ENCODE measurements at places on chromosomes 16 and 17.

DNA sequence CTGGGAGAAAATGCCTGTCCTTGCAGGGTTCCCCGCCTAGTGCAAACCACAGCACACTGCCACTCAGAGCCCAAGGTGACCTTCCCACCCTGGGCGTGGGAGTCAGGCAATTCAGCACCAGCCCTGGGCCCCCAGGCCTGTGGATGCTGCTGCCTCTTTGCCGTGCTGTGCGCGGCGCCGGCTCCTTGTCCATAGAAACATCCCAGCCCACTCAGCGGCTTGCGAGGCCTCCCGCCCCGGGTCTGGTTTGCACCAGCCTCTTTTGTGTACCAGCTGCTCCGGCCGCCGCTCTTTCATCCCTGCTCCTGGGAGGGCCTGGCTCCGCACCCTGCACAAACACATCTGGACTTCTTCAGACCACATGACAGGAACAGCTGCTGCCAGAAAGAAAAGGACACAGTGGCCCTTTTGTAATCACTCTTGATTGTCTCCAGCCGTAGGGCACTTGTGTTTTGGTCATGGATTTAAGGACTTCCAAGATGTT lies 75.4 kb upstream of the SDK2 start:
- DNase-seq = peak; percentile 97

- no peak for DNase-seq
Observed at GRCh38 chr17:48930435-48930873, 14.2 kb downstream of the SNF8 start.

DNA sequence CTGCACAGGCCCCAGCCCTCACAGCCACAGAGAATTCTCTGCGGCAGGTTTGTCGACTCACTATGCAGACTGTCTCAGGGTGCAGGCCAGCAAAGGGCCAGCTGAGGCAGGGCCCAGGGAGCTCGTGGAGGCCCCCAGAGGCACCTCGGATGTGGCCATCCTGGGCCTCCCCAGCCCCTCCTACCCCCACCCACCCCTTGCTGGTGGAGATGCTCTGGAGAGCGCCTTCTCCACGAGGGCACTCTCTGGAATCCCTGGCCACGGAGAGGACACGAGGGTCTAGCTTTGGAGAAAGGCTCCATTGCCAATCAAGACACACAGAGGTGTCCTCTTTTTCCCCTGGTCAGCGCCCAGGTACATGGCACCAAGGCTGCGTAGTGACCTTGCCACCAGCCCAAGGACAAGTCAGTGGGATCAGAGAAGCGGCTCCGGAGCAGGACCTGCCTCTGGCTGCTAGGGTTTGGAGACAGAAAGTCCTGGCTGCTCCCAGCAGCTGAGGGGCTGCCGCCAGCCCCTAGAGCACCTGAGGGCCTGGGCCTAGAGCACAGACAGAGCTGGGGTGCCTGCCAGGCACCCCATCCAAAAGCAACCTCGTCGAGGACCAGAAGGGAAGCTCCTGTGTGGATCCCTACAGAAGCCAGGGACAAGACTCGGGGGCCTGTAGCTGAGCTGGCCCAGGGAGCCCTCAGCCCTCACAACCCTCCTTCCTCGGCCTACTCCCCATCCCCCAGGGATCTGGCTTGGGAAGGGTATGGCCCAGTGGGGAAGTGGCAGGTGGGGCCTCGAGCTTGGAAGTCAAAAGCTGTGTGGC lies 18.7 kb downstream of the ARL2BP start:
- DNase-seq = no peak

GRCh38 chr17:21389394-21389793 lies 13.2 kb downstream of the KCNJ12 start:
- no peak for DNase-seq

GRCh38 chr17:42682722-42683403 lies 532 bp downstream of the CNTNAP1 start:
- DNase-seq = peak; percentile 89

- no peak for DNase-seq
Observed at GRCh38 chr17:34254651-34255380, at the start of gene CCL2. Gene CCL2 (plus strand): TSS chr17:34255285. CDS start chr17:34255350, 65 bp downstream.

DNA sequence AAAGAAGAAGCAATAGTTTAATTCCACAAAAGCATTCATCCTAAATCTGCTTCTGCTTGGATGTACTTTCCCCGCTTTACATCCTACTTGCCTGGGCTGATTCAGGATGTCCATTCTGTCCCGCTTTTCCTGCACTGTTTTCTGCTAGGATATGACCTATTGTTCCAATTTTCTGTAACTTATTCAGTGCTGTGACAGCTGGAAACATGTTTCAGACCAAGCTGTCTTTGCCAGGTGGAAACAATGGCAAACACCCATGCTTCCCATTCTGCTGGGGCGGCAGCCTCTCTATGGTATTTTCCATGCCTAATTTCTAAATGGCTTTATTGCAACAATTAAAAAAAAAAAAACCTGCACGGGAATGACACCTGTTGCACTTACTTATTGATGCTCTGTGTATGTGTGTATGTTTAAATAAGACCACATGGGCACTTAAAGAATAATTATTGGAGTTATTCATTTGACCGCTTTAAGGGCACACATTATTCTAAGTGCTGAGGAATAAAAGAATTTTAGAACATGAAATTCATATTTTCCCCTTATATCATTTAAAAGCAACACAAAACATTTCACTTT lies 21.0 kb downstream of the COQ7 start:
- no peak for DNase-seq

DNA sequence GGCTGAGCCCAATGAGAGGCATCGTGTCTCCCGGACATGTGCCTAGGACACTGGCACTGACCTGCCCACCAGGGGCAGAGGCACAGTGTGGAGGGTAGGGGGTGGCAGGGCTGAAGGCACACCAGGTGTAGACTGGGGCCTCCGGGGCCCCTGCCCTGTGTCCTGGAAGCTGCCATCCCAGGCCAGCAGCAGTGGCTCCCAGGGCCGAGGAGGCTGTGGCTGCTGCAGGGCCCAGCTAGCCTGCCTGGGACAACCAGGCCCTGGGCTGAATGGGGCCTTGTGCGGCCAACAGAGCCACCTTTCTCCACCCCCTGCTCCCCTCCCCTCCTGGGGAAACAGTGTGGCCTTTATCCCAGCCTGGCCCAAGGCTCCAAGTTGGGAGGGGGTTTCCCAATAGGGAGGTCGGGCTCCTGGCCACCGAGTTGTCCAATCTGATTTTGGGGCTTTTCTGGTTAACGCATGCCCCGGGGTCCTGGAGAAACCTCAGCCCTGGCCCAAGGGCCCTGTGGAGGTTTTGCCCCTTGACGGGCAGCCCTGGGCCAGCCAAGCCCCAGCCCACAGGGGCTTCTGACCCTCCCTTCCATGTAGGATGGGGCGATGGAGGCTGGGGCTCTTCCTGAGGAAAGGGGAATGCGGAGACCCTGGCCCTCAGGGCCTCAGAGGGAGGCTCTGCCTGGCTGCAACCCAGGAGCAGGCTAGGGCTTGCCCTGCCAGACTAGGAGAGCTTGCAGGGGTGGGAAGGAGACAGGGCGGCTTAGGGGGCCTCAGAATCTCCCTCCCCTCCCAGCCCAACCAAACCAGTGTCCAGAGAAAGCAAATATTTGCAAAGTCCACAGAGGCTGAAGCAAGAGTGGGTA lies 4.2 kb downstream of the MTSS2 start:
- no peak for DNase-seq

- no peak for DNase-seq
Observed at GRCh38 chr17:57505841-57506773, 239.0 kb downstream of the CCDC182 start.

- DNase-seq = no peak
Observed at GRCh38 chr17:43915559-43915958, 8.2 kb upstream of the MPP2 start.

DNA sequence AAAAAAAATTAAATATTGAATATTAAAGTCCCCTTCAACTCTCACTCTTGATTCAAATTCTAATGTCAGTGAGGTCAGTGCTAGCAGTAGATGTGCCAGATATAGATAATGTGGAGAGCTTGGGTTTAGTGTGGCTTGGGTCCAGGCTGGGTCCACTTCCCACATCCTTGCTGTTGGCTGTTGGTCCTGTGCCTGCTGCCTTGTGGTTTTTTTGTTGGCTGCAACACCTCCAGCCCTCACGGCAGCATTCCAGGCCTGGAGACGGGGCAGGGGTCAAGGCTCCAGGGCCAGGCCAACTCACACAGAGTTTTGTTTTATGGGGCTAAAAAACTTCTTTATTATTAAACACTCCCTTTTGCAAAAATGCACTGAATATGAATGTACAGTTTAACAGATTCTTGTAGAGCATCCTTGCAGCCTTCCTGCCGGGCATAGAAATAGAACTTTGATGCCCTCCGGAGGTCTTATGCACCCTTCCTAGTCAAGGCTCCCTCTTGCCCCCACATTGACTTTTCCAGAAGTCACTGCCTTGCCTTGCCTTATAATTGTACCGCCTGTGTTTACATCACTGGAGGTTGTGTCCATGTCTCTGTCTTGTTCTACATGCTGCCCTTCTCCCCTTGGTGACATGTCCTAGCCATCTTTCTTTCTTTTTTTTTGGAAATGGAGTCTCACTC lies 25.5 kb upstream of the MYO15B start:
- DNase-seq = no peak

DNA sequence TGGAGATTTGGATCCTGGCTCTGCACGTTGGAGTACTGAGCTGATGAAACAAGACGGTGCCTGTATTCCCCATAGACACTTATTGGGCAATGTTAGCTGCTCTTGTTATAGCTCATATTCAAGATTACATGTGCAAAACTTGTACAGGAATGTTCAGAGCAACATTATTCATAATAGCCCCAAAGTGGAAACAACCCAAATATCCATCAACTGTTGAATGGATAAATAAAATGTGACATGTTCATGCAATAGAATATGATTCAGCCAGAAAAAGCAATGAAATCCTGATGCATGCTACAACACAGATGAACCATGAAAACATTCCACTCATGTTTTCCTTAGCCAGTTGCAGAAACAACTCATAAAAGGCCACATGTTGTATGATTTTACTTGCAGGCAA lies 5.7 kb upstream of the SDR42E1 start:
- no peak for DNase-seq

- no peak for DNase-seq
Observed at GRCh38 chr16:79769270-79769927, 168.9 kb upstream of the MAF start.

GRCh38 chr16:80081846-80082245 lies 458.9 kb upstream of the DYNLRB2 start:
- no peak for DNase-seq

DNA sequence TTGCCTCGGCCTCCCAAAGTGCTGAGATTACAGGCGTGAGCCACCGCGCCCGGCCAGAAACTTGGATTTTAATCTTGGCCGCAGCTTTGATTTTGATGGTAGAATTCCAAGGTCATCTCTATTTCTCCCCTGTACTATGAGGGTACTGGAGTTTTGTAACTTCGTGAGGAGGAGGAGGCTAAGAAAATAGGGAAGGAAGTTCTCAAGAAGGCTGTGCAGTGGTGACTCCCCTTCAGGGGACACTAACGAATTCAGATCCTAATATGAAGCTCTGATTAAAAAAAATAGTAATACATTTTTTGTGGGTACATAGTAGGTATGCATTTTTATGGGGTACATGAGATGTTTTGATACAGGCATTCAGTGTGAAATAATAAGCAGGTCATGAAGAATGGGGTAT lies 55.9 kb downstream of the LDHD start:
- no peak for DNase-seq

DNA sequence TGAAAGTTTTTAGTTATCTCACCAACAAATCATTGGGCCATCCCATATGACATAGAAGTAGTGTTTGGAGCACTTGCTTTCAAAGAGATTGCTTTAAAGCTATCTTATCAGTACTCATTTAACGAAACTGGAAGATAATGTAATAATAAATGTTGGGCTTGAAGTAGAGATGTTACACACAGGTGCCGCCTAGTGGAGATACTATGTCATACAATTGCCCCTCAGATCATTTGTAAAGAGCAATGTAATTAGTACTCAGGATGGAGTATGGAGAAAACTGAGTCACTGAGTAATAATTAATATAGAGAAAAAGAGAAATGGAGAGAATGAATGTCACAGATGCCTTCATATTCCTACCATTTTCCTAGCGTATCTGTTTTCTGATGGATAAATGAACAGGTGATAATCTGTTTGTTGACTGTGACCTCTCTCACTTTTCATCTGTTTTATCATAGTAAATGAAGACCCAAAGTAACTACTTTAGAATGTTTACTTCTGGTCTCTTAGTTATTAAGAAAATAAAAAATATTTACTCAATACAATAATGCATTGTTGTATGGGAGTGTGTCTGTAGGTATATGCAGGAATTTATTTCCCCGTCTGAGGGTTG lies 80.4 kb downstream of the EFCAB5 start:
- peak; percentile 68 for DNase-seq

DNA sequence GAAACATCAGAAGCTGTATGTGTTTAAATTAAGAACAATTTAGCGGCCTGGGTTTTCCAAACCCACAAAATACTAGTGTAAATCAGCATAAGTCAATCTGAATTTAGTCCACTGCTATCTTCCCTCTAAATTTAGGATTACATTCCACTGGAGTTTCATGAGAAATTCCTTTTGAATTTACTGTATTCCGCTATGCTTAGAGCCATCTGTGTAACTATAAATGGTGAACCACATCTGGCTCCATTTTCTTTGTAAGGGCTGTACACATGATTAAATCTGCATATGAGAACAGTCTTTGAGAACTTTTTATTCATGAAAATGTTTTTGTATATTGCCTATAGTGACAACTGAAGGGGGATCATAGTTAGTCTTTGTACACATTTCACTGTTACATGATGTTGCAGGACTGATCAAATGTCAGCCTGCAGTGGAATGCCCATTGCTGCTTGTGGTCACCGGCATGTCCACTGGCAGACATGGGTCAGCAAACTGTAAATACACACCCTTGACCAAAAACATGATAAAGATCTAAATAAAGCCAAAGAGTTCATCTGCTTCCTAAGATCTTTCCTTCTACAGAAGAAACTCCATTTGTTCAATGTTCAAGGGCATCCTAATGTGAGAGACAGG lies 36.8 kb downstream of the RPGRIP1L start:
- DNase-seq = no peak

DNA sequence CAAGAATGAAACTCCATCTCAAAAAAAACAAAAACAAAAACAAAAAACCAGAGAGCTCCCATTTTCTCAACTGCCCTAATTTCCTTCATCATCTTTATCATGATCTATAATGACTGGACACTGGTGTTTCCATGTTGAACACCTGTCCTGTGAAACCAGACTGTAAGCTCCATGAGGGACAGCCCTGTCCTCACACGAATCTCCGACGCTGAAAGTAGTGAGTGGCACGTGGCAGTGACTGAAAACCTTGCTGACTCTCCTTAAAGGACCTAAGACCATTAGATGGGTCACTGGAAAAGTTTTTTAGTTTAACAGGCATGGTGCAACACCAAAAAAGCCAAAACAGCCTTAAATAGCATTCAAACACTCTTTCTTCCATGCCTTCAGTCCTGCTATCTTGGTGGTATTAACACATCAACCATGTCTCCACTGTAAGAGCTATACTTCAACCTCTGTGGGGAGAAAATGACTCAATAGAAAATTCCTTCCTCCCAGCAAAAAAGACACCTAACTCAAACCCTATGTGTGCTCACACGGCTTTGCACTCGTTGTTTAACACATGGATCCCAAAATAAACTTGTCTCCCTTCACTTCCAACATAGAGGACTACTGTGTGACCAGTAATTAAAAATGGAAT lies 8.3 kb downstream of the AXIN2 start:
- no peak for DNase-seq

GRCh38 chr17:75036643-75037268 lies 10.0 kb downstream of the ATP5PD start:
- DNase-seq = peak; percentile 85

Measured in DMS53 (cell line).